Amniotic epithelial cell (primary cell): ENCODE measurements at places on chromosomes 5 and 9.

GRCh38 chr9:10009401-10009800, 603.4 kb downstream of the PTPRD start:
- no peak for DNase-seq

GRCh38 chr5:149916334-149917072, 28.1 kb downstream of the PDE6A start:
- no peak for DNase-seq

- DNase-seq, result peak; percentile 34
Measured at GRCh38 chr9:122827761-122828093, 661 bp downstream of the PDCL start.

DNA sequence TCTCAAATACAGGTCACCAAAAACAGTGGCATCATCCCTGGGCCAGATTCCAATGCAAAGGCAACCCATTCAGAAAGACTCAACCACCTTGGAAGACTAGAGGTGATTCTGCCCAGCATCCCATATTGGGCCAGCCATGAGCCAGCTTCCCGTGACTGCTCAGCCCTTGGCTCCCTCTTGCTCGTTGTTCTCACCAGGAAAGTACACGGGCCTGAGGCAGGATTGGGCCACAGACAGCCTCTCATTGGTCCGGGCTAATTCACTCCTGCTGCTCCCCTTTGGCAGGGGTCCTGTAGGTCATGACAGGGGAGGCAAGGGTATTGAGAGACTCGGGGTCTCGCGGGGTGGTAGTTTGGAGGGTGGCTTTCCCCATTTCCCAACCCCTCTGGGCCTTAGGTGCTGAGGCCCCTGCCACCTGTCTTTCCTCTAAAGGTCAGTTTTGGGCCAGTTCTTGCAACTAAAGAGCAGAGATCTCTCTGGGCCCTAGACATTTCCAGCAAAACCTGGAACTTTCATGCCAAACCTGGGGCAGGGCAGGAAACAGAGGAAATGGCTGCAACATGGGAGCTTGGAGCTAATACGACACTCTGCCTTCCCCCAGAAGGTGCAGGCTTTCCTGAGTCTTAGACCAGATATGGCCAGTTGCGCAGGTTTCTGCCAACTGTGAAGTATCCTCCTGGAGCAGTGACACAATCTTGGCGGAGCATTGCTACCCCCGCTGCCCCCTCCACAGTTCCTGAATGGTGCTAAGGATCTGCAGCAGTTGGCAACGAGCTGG, 22.0 kb upstream of the FGFR4 start:
- DNase-seq, result no peak

DNA sequence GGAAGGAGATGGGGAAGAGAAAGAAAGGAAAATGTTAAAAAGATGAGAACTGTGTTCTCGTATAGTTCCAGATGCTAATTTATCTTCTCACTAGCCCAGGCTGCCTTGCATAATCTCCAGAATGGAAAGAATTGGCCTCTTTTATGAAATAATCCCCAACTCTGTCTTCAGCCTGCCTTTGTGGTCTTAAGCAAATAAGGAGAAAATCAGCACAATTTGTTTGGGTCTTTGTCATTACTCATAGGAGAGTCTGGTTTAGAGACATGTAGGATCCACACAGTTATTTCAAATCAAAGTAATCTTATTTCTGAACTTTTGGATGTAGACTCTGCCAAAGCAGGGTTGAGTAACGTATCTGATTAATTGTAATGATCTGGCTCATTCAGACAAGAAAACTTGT, 50.7 kb upstream of the CAMK4 start:
- DNase-seq, result peak; percentile 48

DNA sequence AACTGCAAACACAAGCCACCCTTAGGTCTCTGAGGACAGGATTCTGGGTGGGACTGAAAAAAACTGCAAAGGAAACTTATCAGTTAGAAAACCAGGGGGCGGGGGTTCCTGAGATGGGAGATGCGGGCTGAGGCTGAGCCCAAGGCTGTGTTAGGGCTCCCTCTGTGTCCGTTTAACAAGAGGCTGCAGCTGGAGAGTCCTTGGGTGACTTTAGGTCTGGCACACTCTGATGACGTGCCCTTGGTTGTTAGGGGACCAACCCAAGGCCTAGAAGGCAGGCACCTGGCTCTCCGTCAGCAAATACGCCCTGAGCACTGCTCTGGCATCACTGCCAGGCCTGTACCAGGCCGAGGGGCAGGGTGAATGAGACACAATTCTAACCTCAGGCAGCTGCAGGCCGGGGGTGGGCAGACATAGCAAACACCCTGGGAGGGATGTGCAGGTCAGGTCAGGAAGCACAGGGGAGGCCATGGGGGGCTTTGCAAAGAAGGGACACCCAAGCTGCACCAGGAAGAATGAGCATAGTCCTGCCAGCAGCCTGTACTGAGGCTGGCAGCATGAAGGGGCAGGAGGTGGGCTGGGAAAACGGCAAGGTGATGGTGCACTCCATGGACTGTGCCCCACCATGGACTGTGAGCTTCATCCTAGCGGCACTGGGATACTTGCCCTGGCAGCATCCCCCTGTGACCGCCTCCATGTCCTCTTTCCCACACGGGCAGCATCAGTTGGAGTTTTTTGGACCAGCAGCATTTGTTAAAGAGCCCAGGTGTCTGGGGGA, 137.9 kb downstream of the GABBR2 start:
- DNase-seq, result no peak

DNA sequence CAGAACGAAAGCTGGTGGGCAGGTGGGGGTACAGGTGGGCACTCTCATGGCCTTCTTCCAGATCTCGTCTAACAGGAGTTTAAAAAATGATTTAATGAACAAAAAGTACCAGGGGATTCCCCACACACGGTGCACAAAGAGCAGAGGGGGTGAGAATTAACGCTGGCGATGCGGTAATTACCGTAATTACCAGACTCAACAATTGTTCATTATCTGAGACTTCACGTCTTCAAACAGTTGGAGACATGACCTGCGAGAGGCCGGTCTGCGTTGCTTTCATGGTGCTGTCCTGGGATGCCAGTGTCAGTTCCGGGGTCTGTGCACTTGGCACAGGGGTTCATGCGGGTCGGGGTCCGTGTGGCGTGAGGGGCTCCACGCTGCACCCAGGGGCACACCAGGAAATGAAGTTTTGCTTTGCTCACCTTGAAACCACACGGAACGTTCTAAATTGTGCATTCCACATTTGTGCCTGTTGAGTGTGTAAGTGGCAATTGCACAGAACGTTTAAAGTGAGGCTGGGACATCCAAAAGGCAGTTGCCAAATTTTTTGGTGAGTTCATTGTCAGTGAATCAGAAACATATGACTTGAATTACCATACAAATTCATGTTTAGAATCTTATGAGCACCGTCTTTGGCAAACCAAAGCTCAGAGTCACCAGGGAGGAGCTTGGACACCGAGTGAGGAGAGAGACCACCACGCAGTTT, 256.4 kb upstream of the IRX1 start:
- DNase-seq, result no peak

GRCh38 chr9:65449423-65449822, 164.4 kb upstream of the FOXD4L5 start:
- no peak for DNase-seq

DNA sequence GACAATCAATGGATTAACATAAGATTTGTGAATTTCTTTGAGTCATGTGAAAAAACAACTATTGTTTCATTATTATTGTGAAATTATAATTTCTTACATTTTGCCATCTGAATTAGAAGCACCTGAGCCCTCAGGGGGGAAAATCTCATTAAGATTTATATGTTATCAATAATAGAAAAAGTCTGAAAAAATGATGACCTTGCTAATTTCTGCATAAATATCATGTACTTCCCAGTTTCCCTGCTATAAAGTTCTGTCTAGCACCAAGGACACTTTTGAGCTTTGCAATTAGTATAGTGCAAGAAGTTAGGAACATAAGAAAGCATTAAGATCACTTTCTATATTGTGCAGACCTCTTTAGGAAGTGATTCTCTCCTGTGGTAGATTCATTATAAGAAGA, 488.3 kb upstream of the TUSC1 start:
- no peak for DNase-seq

DNA sequence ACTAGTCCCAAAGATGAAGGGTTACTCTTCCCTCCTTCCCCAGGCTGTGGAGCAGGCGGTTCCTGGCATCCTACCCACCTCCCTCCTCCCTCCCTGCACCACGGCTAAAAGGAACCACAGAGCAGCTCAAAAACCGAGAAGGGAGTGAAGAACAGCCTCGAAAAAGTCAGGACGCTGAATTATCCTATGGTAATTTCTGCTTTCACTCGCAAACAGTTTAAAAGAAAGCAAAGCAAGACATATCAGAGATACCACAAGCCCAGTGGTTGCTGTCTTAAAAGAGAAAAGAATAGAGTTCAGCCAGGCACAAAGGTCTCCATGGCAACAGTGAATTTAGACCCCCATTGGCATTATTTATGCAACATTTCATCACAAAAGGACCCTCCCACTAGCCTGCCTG, 315.4 kb downstream of the CTNND2 start:
- DNase-seq, result no peak

GRCh38 chr5:59035681-59036080, 452.8 kb downstream of the RAB3C start:
- DNase-seq, result no peak

DNA sequence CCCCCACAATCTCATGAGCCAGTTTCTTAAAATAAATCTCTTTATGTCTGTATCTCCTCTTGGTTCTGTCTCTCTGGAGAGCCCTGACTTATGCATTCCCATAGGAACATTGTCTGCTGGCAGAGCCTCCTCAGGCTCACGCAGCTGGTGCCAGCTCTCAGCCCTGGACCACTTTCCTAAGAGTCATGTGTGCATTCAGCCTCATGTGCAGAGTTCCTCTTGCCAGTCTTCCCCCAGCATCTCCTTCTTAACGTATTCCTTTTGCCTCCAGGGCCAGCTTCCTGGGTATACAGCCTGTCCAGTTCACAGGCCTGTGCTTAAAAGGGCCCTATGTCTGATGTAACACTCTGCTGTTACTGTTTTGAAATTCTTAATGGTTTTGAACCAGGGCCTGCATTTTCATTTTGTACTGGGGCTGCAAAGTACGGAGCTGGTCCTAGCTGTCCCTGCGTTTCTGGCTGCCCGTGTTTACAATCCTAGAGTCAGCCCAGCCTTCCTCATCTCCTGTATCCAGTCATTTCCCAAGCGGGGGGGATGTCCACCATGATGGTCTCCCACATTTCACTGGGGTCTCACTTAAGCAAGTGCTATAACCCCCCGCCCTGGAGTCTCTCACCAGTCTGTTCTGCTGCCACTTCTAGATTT, 18.1 kb downstream of the ANKRD33B start:
- DNase-seq, result no peak

- no peak for DNase-seq
Measured at GRCh38 chr9:108363311-108363710, 492.5 kb downstream of the ACTL7B start.

DNA sequence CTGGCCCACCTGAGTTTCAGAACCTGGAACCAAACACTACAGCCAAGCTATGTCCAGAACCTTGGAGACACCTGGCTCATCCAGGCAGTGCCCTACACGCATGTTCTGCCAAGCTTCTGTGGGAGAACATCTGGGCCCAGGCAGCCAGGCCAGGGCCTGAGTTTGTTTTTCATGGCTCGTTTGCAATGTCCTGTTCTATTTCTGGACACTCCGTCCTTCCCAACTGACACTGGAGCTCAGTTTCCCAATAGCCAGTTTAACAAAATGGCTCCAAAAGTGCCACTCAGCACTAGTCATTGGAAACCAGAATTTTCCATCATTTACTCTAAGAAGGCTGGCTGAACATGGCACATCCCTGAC, 38.6 kb downstream of the SH3RF2 start:
- no peak for DNase-seq

DNA sequence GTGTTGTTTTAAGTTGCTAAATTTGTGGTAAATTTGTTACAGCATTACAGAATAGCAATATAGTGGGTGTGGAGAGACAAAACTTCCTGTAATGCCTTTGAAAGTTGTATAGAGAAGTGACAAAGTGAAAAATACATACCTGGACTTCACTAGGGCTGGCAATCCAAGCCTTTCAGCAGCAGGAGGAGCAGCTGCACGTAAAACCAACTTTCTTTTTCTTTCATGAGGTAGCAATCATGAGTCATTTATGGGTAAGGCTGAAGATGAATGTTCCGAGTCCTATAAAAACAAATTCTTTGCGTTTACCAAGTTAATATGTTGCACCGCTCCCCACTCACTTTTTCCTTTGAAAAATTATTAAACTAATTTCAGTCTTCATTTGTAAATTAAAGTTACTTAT, 1138.2 kb downstream of the TAF11L14 start:
- DNase-seq, result peak; percentile 22

DNA sequence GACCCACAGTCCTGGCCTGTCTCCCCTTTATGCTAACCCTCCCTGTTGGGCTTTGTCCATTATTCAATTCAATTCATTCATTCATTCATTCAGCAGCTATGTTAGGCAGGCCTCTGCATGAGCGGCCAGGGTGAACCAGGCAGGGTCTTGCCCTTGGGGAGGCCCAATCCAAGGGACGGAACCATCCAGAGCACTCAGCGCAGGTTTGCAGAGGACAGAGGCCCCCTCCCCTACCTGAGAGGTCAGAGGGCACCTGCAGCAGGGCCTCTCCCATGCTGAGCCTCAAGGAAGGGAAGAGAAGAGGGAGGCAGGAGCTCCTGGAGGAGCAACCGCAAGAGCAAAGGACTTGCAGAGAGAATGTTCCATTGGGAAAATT, 61.4 kb downstream of the C9orf50 start:
- DNase-seq, result no peak
